ENCODE measurements at places on chromosomes 7 and 10.

- no peak for DNase-seq
Observed at GRCh38 chr10:100730725-100731406, 14.5 kb upstream of the PAX2 start.

DNA sequence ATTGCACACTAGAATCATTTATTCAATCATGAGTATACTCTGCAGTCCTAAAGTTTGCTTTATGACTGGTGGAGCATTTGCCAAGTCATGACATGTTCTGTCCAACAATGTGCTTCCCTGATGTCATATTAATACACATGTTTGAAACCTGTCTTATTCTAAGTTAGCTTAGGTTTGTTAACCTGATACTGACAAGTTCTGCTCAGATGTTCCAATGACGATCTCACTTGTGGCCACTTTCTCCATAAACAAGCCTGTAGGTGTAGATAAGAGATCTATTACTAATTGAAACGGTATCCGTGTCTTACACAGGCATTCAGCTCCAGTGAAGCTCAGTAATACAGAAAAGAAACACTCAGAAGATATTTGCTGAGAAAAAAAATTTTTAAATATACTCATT lies 64.9 kb downstream of the GPR37 start:
- no peak for DNase-seq

- no peak for DNase-seq
Observed at GRCh38 chr7:108135446-108136190, 5.5 kb upstream of the LAMB4 start.

GRCh38 chr7:134510646-134511045 lies 16.7 kb upstream of the AKR1B10 start:
- no peak for DNase-seq

DNA sequence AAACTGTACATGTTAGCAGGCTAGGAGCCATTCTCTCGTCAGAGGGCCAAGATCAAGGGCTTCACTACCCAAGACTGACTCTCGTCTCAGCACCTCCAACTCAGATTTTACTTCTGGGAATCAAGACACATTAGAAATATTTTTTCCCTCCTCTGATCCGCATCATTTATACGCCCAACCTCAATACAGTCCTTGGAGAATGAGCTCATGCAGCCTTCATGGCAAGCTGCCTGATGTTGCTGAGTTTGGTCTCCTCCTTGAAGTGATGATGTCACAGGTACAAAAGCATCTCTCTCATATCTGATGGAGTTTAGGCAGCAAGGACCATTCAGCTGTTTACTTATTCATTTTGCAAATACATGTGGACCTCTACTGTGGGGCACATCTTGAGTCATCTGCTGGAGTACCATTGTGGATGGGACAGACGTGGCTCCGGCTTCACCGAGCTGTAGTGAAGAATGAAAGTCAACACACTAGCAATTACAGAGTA lies 114.0 kb downstream of the BMPER start:
- DNase-seq: no peak

DNA sequence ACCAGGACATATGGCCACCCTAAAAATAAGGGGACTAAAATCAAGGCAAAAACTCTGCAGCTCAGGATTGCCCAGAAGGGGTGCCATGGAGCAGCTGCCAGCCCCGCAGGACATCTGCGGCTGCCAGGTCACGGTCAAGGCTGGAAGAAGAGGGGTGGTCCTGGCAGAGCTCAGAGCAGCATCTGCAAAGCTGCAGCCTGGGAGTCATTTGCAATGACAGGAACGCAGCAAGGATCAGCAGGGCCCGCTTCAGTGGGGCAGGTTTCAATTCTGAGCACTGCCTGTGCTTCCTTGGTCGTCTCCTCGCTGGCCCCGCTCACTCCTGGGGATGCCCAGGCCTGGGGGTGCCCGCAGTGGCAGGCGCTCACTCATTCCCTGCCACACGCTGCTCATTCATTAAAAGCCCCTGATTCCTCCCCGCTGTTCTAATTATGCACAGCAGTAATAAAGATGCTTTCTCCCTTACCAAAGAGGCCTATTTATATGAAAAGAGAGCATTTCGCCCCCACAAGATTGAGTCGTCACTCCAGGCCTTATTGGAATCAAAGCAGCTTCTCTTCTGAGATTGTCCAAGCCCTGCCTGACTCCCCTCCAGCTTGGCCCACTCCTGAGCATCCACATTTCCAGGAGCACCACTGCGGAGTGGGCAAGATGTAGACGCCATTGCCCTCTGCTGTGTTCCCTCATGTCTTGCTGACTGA lies 4.6 kb downstream of the HSPA12A start:
- no peak for DNase-seq

DNA sequence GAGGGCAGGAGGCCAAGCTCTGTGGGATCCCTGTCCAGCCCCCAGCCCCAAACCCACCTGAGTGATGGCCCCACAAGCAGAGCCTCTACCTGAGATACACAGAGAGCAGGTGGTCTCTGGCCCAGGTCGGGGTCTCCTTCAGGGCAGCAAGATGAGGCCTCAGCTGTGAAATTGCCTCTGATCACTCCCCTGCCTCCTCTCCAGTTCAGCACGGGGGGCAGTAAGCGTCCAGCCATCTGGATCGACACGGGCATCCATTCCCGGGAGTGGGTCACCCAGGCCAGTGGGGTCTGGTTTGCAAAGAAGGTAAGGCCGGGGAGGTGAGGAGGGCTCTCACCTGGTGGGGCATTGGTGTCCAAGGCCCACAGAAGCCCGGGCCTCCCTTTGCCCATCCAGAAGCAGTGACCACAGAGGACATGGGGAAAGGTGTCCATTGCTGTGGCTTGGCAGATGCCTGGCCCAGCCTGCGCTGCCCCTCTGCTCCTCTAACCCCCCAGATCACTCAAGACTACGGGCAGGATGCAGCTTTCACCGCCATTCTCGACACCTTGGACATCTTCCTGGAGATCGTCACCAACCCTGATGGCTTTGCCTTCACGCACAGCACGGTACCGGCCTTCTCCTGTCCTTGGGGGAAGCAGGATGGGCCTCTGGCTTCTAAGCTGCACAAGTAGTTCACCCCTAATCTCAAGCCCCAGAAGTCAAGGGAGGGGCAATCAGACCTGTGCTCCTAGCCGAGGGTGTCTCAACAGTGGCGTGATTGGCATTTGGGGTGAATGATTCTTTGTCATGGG lies 3.1 kb downstream of the CPA1 start:
- no peak for DNase-seq

GRCh38 chr7:45133877-45134276 lies 22.4 kb upstream of the TBRG4 start:
- no peak for DNase-seq

GRCh38 chr7:74449809-74450397 lies 3.8 kb upstream of the GTF2IRD1 start:
- DNase-seq: no peak

GRCh38 chr7:50856806-50857205 lies 74.1 kb upstream of the GRB10 start:
- no peak for DNase-seq

Measured in left forelimb (tissue), 1 donor.